Prostate gland (tissue), 2 donors: ENCODE measurements at places on chromosomes 5 and 9. TPM values are rescaled to one million over a fixed set of nuclear protein-coding genes. Genes with fewer than 3 reads are reported as not detected.

GRCh38 chr5:64634997-64635686, 55.2 kb upstream of the SHISAL2B start:
- no peak overlapping the region for H3K4me3 ChIP-seq
- no peak overlapping the region for H3K27ac ChIP-seq
- no peaks in the 10 kb centered on the region for H3K27me3 ChIP-seq
- DNase-seq, result no peak
- no peaks in the 10 kb centered on the region for H3K4me1 ChIP-seq

DNA sequence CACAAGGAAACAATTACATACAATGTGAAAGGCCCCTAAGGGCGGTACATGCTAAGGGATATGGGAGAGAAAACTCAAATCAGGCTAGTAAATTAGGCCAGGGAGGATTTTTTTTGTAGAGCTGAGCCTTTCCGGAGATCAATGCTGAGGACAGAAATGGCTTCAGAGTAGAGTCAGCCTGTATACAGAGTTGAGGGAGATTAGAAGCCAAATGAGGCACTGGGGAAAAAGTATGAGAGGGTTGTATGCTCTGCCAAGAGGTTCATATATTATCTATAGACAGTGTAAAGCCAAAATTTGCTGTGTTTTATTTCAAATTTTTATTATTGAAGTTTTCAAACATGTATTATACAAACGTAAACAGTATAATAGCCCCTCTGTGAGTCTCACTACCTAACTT, 103.1 kb downstream of the BNC2 start:
- H3K36me3 ChIP-seq, result no peaks in the 10 kb centered on the region
- no peaks in the 10 kb centered on the region for H3K27me3 ChIP-seq
- H3K4me1 ChIP-seq, result no peaks in the 10 kb centered on the region
- DNase-seq, result no peak
- no peak overlapping the region for H3K4me3 ChIP-seq

Gene CARTPT
- total RNA-seq, result 1.5 TPM

DNA sequence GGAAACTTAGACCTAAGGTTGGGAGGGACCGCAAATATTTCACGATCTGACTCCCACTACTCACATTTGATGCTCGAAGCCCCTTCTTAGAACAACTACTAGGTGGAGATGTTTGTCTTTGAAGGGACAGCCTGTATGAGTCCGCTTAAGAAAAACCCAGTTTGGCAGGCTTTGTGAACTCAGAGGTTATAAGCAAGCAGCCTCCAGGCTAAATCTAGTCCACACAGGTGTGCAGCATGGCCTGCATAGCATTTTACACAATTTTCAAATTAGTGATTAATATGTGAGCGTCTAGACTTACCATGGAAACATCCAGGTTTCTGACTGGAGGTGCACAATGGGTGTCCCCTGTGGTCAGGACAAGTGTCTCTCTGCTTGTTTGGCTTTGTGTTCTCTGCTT, 127.1 kb downstream of the KIF4B start:
- no peaks in the 10 kb centered on the region for H3K36me3 ChIP-seq
- H3K27ac ChIP-seq, result no peak overlapping the region
- DNase-seq, result no peak
- no peaks in the 10 kb centered on the region for H3K4me1 ChIP-seq

Gene HCN1
- total RNA-seq, result 0.05 TPM

- H3K4me1 ChIP-seq, result no peaks in the 10 kb centered on the region
- H3K36me3 ChIP-seq, result no peaks in the 10 kb centered on the region
- no peak overlapping the region for H3K4me3 ChIP-seq
- DNase-seq, result no peak
Measured at GRCh38 chr5:13558408-13558807, 386.1 kb downstream of the DNAH5 start.

DNA sequence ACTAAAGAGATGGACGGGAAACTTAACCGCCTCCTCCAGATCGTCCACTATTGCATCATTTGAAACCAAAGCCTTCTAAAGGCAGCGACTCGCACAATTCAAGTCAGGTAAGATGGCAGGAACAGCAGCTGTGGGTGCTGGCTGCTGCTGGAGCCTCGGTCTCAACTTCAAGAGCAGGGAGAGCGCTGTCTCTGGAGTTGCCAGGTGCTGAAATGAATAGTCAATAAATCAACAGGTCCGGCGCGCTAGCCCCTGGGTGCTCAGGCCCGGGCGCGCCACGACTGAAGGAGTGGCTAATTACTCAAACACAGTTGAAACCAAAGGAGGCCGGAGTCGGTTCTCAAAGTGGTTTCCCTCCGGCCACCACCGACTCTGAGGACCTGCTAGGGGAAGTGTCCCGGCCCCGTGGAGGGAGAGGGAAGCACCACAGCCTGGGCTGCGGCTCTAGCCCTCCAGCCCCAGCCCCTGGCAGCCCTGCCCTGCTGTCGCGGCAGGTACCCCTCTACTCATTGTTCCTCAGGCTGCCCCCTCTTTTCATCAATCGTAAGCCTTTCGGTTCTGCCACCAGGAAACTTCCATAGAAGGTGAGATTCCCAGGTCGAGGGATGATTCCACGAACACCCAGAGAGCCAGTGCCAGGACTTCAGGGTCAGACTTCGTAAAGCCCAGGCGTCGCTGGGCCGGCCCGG, 804 bp downstream of the TTC39B start:
- no peaks in the 10 kb centered on the region for H3K4me1 ChIP-seq
- peak overlapping the region; percentile 79 for H3K4me3 ChIP-seq
- no peaks in the 10 kb centered on the region for H3K27me3 ChIP-seq
- H3K27ac ChIP-seq, result peak overlapping the region; percentile 79

DNA sequence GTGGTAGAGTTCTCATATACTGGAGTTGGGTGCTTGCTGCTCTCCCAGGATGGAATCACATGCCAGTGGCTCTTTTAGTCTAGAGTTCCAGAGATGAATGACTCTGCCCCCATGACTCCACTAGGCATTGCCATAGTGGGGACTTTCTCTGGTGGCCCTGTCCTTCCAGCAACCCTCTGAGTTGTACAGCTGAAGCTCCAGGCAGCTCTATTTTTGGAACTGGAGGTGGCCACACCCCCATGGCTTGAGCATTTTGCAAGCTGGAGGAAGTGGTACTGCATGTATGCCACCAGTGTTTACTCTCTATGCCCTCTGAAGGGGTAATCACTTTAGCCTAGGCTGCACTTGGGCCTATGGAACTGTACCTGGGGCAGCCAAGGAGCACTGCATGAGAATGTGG, 112.6 kb downstream of the RANBP17 start:
- no peak overlapping the region for H3K4me3 ChIP-seq
- DNase-seq, result no peak
- no peaks in the 10 kb centered on the region for H3K4me1 ChIP-seq
- H3K27ac ChIP-seq, result no peak overlapping the region

DNA sequence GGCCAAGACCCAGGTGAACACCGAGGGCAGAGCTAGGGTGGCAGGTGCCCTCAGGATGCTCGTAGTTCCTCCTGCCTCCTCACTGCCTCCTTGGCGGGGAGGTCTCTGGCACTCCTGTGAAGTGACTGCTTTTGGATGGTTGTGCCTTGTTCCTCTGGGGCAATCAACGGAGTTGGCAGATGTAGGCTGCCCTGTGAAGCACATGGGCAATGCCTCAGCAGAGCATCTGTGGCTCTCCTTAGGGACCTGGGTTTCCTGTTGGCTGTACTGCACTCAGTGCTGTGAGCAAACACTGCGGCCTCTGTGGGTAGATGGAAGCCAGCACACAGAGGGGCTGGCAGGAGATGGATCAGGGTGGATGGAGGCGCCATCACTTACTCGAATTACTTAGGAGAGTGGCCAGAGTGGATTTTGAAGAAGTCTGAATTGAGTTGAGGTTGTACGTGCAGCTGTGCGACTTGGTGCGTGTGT, 71.4 kb upstream of the COL5A1 start:
- no peaks in the 10 kb centered on the region for H3K36me3 ChIP-seq
- no peak overlapping the region for H3K4me3 ChIP-seq
- no peaks in the 10 kb centered on the region for H3K27me3 ChIP-seq
- no peaks in the 10 kb centered on the region for H3K4me1 ChIP-seq

DNA sequence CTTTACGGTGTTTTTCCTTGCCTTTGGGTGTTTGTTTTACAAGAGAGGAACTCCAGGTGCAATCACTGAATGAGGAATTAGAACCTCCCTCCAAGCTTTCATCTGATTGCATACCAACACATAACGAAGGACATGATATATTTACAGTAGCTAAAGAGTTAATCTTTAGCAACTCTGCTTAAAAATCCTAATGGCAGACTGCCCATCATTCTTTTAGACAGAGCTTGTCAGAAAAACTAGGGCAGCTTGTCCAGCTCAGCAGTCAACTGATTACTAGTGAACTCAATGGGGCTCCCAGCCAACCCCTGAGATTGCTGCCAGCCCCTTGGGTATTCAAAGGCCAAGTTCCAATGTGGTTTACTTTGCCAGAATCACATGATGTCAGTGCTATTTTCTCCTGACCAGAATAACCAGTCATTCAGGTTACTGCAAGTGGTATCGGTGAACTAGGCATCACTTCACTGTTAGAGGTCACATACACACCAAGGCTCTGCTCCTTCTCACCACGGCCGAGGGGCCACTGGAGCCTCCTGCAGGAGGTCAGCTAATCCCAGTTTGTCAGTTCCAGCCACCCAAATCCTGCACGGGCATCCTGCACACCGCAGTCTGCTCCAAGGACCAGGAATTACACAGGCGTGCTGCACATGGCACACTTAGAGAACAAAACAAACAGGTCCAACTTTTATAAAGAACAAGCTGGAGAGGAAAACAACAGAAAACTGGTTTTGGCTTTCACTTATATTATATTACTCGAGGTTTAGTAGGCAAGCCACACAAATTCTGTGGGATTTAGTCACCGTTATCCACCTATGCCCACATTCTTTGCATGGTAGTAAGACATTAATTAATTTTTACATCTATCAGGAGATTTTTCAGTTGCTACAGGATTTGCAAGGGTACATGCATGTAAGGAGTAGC, 62.5 kb downstream of the NFIB start:
- H3K4me1 ChIP-seq, result peaks cover 12% of the 10 kb centered on the region
- H3K36me3 ChIP-seq, result no peaks in the 10 kb centered on the region
- H3K4me3 ChIP-seq, result no peak overlapping the region
- H3K27me3 ChIP-seq, result no peaks in the 10 kb centered on the region

Gene PLCXD3
- total RNA-seq, result 3.5 TPM

DNA sequence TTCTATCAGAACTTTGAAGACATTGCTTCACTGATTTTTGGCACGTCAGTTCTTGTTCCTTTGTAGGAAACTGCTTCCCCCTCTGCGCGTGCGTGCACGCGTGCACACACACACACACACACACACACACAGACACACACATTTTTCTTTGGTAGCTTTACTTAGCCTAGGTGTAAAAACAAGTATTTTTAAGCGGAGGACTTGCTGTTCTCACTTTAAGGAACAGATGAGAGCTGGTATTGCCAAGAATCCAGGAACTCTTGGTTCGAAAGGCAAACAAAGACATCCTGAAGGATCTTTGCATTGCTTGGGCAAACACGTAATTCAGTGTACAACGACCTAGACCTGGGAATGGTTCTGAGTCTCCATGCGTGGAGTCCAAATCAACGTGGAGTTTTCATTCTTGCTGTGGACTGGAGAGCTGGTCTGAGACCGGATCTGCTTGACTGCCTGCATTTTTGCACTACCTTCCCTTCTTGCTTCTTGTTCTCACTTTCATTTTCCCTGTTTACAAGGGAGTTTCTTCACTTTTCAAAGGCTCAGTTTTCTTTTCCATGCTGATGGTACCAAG, 8.2 kb downstream of the TMEM268 start:
- no peaks in the 10 kb centered on the region for H3K36me3 ChIP-seq
- H3K4me3 ChIP-seq, result peak overlapping the region; percentile 0
- DNase-seq, result peak; percentile 82
- H3K27me3 ChIP-seq, result no peaks in the 10 kb centered on the region

DNA sequence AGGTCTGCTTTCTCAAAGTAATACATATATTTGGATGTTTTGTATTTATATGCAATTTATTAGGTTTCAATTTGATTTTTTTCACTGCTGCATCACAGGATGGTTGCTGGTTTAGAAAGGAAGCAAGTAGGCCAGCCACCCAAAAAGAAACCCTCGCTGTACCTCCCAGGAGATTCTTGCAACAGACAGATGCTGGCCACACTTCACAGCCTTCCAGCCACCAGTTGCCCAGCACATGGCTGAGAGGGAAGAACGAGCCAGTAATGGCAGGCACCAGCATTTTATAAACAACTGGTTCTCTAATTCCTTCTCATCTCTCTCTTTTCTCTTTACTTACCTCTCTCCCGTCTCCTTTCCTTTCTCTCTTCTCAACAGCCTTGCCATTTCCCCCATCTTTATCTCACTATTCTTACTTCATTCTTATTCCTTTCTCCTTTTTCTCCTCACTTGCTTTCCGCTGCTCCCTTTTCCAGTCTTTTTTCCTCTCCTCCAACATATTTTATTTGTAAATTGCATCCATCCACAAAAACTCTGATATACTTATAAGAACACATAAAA, 38.9 kb downstream of the EFNA5 start:
- no peaks in the 10 kb centered on the region for H3K27me3 ChIP-seq
- no peak overlapping the region for H3K27ac ChIP-seq
- DNase-seq, result no peak
- H3K36me3 ChIP-seq, result no peaks in the 10 kb centered on the region
- no peak overlapping the region for H3K4me3 ChIP-seq

DNA sequence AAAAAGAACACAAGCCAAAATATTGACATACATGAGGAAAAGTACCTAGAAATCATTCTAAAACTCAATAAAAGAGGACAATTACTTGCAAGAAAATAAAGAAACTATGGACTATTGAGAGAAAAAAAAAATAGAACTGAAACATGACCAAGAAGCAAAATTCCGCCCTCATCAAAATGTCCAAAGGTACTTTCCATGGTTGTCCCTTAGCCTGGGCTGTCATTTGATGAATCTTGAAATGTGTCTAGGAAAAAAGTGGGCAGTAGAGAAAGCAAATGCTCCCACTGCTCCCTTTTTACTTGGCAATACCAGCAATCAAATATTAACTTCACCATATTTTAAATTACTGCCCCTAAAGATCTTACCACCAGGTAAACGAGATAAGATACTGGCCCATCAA, 10.8 kb downstream of the NRG2 start:
- no peak for DNase-seq
- no peaks in the 10 kb centered on the region for H3K4me1 ChIP-seq
- H3K27me3 ChIP-seq, result no peaks in the 10 kb centered on the region
- H3K27ac ChIP-seq, result no peak overlapping the region

Gene DCTN4
- 87.1 TPM for total RNA-seq

GRCh38 chr5:90504743-90505142, 24.6 kb downstream of the LYSMD3 start:
- H3K36me3 ChIP-seq, result no peaks in the 10 kb centered on the region
- no peak for DNase-seq
- H3K27me3 ChIP-seq, result no peaks in the 10 kb centered on the region
- H3K4me1 ChIP-seq, result no peaks in the 10 kb centered on the region

DNA sequence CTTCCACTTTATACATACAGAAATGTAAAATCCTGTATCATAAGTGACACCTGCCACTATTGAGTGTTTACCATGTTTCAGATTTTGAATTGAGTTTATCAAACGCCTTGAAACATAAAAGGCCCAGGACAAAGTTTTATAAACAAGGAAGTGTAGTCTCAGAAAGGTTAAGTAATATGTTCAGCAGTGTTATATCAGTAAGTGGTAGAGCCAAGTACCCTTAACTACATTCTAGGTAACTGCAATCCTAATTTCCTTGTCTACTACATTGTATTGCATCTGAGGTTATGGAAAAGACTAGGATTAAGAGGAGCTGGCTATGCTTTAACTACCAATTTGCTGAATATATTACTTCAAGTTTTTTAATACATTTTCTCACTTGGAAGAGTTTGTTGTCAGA, 641.6 kb downstream of the LRRC70 start:
- no peak overlapping the region for H3K4me3 ChIP-seq
- no peak for DNase-seq
- H3K27ac ChIP-seq, result no peak overlapping the region
- H3K36me3 ChIP-seq, result no peaks in the 10 kb centered on the region
- H3K4me1 ChIP-seq, result no peaks in the 10 kb centered on the region

GRCh38 chr9:96051423-96051822, 175.9 kb downstream of the ERCC6L2 start:
- H3K4me3 ChIP-seq, result no peak overlapping the region
- H3K36me3 ChIP-seq, result no peaks in the 10 kb centered on the region
- peaks cover 24% of the 10 kb centered on the region for H3K4me1 ChIP-seq
- no peak for DNase-seq
- no peaks in the 10 kb centered on the region for H3K27me3 ChIP-seq
- no peak overlapping the region for H3K27ac ChIP-seq
